Inflammatory macrophage (primary cell): ENCODE measurements at places on chromosomes 11 and 22.

DNA sequence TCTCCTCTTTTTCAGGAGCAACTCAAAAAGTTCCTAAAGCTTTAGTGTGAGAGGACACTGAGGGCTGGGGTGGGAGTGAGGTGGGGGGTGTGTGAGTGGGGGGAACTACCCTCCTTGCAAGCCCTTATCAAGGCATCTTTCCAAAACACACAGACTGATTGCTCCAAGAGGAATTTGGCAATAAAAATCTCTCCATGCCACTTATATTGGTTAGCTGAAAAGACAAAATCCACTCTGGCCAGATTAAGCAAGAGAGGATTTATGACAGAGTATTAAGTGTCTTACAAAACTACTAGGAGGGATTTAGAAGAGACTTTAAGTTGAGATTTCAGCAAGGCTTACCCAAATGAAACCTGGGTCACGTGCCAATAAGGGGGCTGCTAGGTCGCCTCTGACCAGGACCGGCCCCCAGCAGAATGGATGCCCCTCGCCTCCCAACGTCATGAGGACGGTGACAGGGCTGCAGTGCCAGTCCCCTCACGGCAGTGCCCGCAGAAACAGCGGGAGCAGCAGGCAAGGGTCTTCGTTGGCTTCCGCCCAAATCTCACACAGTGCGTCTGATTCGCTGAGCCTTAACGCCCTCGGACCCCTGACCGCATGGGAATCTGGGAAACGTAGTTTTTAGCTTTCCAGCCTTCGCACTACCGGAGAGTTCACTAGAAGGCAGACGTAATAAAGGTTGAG lies 22.1 kb upstream of the CTR9 start:
- peak; percentile 22 for DNase-seq

GRCh38 chr11:76069001-76069400 lies 137.3 kb downstream of the WNT11 start:
- peak; percentile 19 for DNase-seq

GRCh38 chr22:44369293-44369661 lies 56.5 kb upstream of the SHISAL1 start:
- peak; percentile 2 for DNase-seq

- no peak for DNase-seq
Observed at GRCh38 chr11:134712228-134713145, 300.4 kb upstream of the B3GAT1 start.

- peak; percentile 74 for DNase-seq
Observed at GRCh38 chr11:125591649-125592304, 875 bp upstream of the STT3A start.

GRCh38 chr11:134015556-134015955 lies 53.3 kb upstream of the JAM3 start:
- DNase-seq: no peak

- no peak for DNase-seq
Observed at GRCh38 chr11:12968826-12969225, 40.3 kb upstream of the RASSF10 start.

GRCh38 chr11:126990716-126991480 lies 9.7 kb downstream of the KIRREL3 start:
- DNase-seq: no peak

- peak; percentile 14 for DNase-seq
Observed at GRCh38 chr22:29478326-29479276, 1.4 kb upstream of the NEFH start.

- DNase-seq: no peak
Observed at GRCh38 chr22:29037340-29037932, 24.2 kb downstream of the C22orf31 start.
